Ureter (tissue), 1 donor: ENCODE measurements at places on chromosomes 2 and 18.

- no peak for DNase-seq
Observed at GRCh38 chr2:10120877-10121574, 1.5 kb upstream of the RRM2 start.

DNA sequence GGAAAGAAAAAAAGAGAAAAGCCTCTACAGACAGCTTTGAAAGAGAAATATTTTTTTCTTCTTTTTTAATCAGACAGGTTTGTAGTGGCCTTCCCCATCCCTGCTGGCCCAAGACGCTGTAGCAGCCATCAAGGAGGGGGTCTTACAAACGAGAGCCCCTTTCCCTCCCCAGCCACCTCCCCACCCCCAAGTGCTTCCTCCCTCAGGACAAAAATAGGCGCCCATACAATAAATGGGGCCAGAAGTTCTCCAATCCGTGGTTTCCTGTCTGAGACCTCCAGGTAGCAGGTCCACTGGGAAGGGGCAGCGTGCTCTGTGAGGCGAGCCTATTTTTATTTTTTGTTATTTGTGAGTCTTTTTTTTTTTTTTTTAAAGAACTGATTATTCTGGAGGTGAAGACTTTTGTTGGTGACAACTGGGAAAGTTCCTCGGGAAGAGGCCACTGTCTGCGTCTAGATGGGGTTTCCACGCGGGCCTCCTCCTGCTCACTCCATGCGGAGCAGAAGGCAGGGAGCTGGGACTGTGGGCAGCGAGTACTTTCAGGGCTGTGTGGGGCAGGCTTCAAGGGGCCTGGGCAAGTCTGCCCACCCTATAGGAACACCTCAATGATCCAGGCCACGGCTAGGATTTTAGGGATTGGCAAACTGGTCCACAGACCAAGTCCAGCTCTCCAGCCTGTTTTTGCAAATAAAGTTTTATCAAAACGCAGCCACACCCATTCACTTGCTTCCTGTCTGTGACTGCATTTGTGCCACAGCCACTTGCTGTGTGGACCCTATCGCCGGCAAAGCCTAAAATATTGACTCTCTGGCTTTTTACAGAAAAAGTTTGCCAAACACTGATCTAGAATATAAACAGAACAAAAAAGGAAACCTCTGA is 139.6 kb downstream of the CTIF start:
- no peak for DNase-seq

DNA sequence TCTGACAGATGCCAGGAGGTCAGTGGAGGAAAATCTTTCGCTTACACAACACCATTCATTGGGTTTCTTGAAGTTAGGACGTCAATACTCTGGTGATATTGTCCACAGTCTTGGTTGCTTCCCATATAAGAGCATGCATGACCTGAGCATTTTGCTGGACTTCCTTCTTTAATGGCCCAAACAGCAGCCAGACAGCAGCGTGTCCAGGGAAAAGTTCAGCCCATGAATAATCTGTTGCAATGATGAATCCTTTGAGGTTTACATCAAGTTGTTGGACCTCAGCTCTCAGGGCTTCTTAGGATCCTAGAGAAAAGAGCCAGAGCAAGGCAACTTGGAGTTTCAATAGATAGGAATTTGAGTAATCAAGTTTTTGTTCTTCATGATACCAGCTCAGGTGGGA is 155.6 kb upstream of the MGAT5 start:
- no peak for DNase-seq

- DNase-seq: no peak
Observed at GRCh38 chr18:48919547-48919946, 31.2 kb downstream of the SMAD7 start.

DNA sequence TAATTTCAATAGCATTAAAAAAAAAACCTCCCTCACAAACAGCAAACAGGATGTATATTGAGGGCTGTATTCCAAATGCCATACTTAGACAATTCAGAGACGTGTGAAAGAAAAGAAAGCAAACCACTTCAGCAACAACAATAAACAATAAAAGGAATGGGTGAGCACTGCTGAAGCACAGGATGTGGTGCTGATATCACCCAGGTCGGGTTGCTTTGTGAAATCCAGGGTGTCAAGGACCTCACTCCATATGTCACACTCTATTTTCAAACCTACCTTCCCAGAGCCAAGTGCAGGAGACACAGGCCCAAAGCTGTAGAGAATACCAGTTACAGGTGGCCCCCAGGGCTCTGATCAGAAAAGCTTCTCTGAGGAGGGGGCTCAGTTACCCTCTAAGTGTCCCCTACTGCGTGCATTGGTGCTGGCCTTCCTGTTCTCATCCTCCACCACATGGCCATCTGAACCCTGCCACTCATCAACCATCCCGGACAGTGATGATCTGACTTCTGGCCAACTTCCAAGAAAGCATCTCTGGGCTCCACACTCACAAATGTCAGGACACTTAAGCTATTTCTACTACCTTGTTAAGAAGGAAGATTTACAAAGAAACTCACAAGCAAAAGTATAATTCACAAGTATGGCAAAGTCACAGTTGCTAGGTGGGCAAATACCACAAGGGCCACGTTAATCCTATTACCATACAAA is 363.0 kb downstream of the SS18 start:
- DNase-seq: no peak

DNA sequence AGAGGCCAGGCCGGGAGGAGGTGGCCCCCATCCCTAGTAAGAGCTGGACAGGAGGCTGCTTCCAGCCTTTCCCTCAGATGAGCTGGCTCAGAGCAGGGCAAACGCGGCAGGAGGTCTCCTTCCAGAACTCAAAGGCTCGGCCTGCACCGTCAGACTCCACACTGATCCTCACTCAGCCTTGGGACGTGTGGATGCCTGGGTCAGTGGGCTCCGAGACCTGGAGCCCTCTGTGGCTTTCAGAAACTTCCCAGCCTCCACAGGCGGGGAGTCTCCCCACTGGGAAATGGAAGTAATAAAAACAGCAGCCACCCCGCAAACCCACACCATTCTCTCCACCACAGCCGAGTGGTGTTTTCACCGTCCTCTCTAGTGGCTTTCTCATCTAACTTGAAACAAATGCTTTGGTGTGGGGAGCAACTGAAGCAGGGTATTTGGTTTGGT is 54.3 kb downstream of the INPP5D start:
- no peak for DNase-seq
